Activated CD8-positive, alpha-beta T cell treated with anti-CD3 and anti-CD28 coated beads for 36 hours (primary cell): ENCODE measurements at places on chromosomes 4 and X.

DNA sequence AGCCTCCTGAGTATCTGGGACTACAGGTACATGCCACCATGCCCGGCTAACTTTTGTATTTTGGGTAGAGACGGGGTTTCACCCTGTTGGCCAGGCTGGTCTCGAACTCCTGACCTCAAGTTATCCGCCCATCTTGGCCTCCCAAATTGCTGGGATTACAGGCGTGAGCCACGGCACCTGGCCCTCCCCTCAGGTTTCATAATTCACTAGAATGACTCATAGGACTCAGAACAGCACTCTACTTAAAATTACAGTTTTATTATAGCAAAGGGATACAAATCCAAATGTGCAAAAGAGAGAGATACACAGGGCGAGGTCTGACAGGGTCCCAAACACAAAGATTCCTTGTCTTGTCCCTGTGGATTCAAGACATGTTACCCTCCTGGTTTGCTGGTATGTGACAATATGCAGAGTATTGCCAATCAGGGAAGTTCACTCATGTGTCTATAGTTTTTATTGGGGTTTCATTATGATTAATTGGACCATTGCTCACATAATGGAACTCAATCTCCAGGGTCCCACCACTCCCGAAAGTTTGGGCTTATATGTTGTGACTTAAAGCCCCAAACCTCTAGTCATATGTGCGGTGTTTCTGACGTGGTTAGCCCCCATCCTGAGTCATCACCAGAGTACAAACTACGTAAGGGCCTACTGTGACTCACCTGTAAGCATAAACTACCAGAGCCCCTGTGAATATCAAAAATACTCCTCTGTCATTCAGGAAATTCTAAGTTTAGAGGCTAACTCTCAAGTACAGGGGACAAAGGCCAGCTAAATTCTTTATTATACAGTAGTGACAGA is 5.2 kb downstream of the YIPF6 start:
- H3K27me3 ChIP-seq = no peaks in the 10 kb centered on the region
- H3K4me1 ChIP-seq = peaks cover 64% of the 10 kb centered on the region
- peaks cover 29% of the 10 kb centered on the region for H3K36me3 ChIP-seq

GRCh38 chr4:77395481-77395880 is 210.1 kb upstream of the CXCL13 start:
- DNase-seq = no peak
- H3K4me1 ChIP-seq = no peaks in the 10 kb centered on the region
- H3K4me3 ChIP-seq = no peak overlapping the region
- H3K36me3 ChIP-seq = no peaks in the 10 kb centered on the region
- H3K27me3 ChIP-seq = peaks cover 5% of the 10 kb centered on the region
- H3K27ac ChIP-seq = no peak overlapping the region

DNA sequence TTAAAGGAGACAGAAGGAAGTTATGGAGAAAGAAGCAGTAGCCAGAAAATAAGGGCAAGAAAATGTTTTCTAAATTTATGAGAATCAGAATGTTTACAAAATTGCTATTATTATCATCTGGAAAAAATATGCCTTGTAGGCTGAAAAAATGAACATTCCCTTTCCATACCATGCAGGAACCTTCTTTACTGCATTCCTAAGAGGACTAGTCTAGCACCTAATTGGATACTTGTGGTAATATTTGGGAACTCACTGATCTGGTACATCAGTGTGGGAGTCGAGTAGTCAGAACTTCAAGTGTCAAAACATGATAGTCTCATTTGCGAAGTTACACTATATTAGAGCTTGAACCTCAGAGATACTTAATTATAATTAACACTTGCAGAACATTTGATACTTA is 51.9 kb downstream of the TET2 start:
- peaks cover 40% of the 10 kb centered on the region for H3K36me3 ChIP-seq
- DNase-seq = no peak
- H3K4me1 ChIP-seq = peaks cover 44% of the 10 kb centered on the region
- H3K4me3 ChIP-seq = no peak overlapping the region
- H3K27ac ChIP-seq = no peak overlapping the region
- no peaks in the 10 kb centered on the region for H3K27me3 ChIP-seq

DNA sequence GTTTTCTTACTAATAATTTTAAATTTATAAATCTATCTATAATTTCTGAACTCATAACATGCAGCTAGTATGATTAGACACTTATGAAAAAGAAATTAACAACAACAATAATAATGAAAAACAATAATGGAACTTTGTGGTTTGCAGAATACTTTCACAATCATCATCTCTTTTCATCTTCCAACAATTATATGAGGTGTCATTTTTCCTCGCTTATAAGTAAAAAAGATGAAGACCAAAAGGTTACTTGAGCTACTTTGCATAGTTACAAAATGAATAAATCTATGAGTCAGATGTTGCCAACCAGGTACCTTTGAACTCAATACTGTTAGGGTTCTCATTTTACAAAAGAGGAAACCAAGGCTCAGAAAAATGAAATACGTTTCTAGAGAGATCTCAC is 98.5 kb upstream of the ELOVL6 start:
- peaks cover 31% of the 10 kb centered on the region for H3K27me3 ChIP-seq
- H3K4me3 ChIP-seq = no peak overlapping the region
- H3K4me1 ChIP-seq = peaks cover 22% of the 10 kb centered on the region
- no peaks in the 10 kb centered on the region for H3K36me3 ChIP-seq
- H3K27ac ChIP-seq = no peak overlapping the region

DNA sequence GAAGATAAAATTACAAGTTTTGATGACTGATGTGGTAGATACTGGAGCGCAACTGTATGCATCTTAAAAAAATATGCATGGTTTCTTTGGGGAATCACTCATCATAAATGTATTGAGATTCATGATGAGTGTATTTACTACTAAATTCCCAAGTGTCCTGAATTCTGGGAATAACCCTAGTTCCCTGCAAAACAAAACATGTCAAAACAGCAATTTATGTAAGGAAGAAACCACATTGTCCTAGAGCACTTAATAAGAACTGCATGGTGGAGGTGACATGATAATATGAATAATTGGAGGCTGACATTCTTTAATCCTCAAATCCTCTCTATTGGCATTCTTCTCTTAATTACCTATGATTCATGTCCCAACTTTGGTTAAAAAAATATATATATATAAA is 1804.7 kb downstream of the STIM2 start:
- H3K4me1 ChIP-seq = no peaks in the 10 kb centered on the region
- DNase-seq = no peak
- no peaks in the 10 kb centered on the region for H3K27me3 ChIP-seq
- no peak overlapping the region for H3K27ac ChIP-seq
- no peaks in the 10 kb centered on the region for H3K36me3 ChIP-seq

- no peak overlapping the region for H3K4me3 ChIP-seq
- no peak for DNase-seq
- no peaks in the 10 kb centered on the region for H3K36me3 ChIP-seq
- no peaks in the 10 kb centered on the region for H3K27me3 ChIP-seq
- no peak overlapping the region for H3K27ac ChIP-seq
- H3K4me1 ChIP-seq = no peaks in the 10 kb centered on the region
These were observed 173.6 kb upstream of the NRK start for GRCh38 chrX:105648732-105649131.

GRCh38 chr4:73013310-73013709 is 56.2 kb downstream of the COX18 start:
- H3K4me3 ChIP-seq = no peak overlapping the region
- H3K36me3 ChIP-seq = no peaks in the 10 kb centered on the region
- no peak for DNase-seq
- H3K4me1 ChIP-seq = no peaks in the 10 kb centered on the region

GRCh38 chr4:26464420-26465095 is 25.7 kb downstream of the CCKAR start:
- no peaks in the 10 kb centered on the region for H3K4me1 ChIP-seq
- H3K27ac ChIP-seq = no peak overlapping the region
- H3K4me3 ChIP-seq = no peak overlapping the region
- H3K27me3 ChIP-seq = peaks cover 2% of the 10 kb centered on the region

DNA sequence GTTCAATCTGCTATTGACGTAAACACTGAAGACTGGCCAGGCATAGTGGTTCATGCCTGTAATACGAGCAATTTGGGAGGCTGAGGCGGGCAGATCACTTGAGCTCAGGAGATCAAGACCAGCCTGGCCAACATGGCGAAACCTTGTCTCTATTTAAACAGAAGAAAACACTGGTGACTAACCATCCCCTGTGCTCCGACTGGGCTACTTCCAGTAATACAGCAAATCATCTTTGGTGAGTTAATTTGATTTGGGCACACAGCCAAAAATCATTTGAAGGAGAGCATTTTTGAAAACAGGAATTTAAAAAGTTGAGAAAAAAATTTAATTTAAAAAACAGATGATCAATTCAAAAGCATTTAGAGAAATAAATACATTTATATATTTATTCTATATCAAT is 52.0 kb downstream of the SEC24D start:
- no peaks in the 10 kb centered on the region for H3K4me1 ChIP-seq
- DNase-seq = no peak
- H3K27ac ChIP-seq = no peak overlapping the region
- no peaks in the 10 kb centered on the region for H3K27me3 ChIP-seq
- H3K4me3 ChIP-seq = no peak overlapping the region

DNA sequence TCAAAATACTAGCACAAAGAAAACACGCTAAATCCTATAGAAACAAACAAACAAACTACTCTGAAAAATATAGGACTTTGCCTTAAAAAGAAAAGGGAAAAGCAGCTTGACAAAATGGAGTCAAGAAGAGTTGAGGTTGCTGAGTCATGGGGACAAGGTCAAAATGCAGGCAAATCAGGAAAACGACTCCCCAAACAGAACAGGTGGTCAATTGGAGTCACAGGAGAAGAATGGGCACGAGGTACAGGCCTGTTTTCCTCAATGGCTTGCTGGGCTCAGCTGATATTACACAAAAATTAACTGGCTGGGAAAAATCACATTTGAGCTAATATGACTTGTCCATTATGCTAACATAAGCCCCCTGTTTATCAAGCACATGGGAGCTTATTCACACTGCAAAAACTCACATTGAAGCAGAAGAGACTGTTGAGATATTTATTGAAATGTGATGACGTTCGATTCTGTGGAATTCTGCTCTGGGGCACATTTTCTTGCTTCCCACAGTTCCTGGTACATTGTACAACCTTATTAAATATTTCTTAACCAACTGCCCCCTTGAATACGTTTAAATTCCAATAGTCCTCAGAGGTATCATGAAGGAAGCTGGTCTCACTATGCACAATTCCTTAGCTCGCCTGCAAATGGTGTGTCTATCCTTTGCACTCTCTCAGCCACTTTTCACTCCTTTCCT is 1622.1 kb downstream of the STIM2 start:
- H3K27ac ChIP-seq = no peak overlapping the region
- no peaks in the 10 kb centered on the region for H3K36me3 ChIP-seq
- no peak for DNase-seq
- H3K27me3 ChIP-seq = no peaks in the 10 kb centered on the region

GRCh38 chr4:125642645-125643044 is 327.9 kb downstream of the FAT4 start:
- no peak overlapping the region for H3K4me3 ChIP-seq
- no peaks in the 10 kb centered on the region for H3K27me3 ChIP-seq
- no peak overlapping the region for H3K27ac ChIP-seq
- H3K36me3 ChIP-seq = no peaks in the 10 kb centered on the region

DNA sequence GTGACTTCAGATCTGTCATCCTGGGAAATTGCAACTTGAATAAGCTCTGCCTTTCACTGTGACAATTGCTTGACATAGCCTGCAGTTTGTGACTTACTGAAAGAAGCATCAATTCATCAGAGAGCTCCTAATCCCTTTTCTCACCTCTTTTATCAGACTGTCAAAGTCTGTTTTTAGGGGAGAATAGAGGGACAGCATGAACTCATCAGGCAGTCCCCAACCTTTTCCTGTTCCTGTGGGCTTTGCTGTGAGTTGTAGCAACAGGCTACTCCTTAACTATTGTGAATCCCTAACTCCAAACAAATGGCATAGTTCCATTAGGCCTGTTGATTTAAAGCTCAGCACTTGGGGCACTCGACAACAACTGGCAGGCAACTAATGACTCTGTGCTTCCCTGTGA is 64.9 kb downstream of the DOCK11 start:
- H3K27me3 ChIP-seq = no peaks in the 10 kb centered on the region
- peak overlapping the region; percentile 27 for H3K27ac ChIP-seq
- H3K36me3 ChIP-seq = peaks cover 19% of the 10 kb centered on the region
- no peak overlapping the region for H3K4me3 ChIP-seq
- peaks cover 34% of the 10 kb centered on the region for H3K4me1 ChIP-seq

DNA sequence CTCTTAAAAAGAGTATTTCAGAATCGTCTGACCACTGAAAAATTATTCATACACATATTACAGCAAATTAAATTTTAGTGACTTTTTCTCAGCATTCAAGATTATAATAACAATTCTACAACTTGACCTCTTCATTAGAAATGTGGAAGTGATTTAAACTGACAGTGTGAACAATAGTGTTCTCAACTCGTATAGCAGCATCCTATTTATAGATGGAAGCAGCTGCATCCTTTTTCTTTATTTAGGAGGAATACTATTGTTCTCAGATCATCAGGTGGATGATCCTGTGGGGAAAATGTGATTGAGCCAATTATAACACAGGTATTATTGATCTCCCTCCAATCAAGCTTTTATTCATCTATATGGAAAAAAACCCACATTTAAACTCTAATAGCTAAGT is 56.7 kb downstream of the RAPGEF2 start:
- H3K4me3 ChIP-seq = no peak overlapping the region
- H3K36me3 ChIP-seq = no peaks in the 10 kb centered on the region
- peaks cover 9% of the 10 kb centered on the region for H3K4me1 ChIP-seq
- H3K27ac ChIP-seq = no peak overlapping the region
- no peaks in the 10 kb centered on the region for H3K27me3 ChIP-seq

- no peak overlapping the region for H3K27ac ChIP-seq
- no peak for DNase-seq
- no peak overlapping the region for H3K4me3 ChIP-seq
These were observed 36.0 kb downstream of the CENPE start for GRCh38 chr4:103162176-103162575.

- H3K27me3 ChIP-seq = no peaks in the 10 kb centered on the region
- H3K4me3 ChIP-seq = no peak overlapping the region
- peak; percentile 19 for DNase-seq
- no peaks in the 10 kb centered on the region for H3K4me1 ChIP-seq
These were observed 547.5 kb downstream of the SMARCA1 start for GRCh38 chrX:128975745-128976144.

GRCh38 chr4:87270825-87271224 is 50.4 kb upstream of the KLHL8 start:
- no peak for DNase-seq
- no peaks in the 10 kb centered on the region for H3K36me3 ChIP-seq
- H3K4me1 ChIP-seq = no peaks in the 10 kb centered on the region
- H3K27ac ChIP-seq = no peak overlapping the region

DNA sequence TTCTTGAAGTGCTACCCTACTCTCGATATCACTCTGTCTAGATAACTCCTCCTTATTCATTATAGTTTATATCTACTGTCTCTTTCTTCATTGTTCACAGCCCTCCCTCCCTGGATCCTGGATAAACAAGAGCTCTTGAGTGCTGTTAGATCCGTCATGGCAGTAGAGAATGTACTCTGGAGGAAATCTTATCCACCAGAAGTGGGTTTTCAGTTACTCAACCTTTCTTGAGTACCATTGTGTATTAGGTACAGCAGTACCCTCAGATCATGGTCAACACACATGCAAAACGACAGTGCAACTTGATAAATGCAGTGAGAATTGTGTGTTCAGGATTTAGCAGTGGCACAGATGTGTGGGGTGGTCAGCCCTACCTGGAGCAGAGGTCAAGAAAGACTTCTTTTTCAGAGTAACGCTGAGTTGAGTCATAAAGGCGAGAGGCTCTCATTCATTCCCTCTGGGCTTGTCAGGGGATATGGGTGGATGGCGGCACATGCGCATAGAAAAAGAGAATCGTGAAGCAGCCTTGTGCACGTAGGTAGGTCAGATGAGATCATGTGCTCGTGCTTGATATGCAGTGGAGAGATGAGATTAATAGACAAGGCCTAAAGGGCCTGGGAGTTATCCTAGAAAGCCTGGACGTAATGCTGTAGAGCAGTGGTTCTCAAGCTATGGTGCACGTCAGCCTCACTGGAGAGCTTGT is 89.5 kb downstream of the SNX25 start:
- peaks cover 17% of the 10 kb centered on the region for H3K36me3 ChIP-seq
- H3K4me1 ChIP-seq = no peaks in the 10 kb centered on the region
- no peaks in the 10 kb centered on the region for H3K27me3 ChIP-seq
- no peak overlapping the region for H3K27ac ChIP-seq
